ENCODE measurements at places on chromosomes 5 and 9. TPM values are rescaled to one million over a fixed set of nuclear protein-coding genes. Genes with fewer than 3 reads are reported as not detected.

- H3K36me3 ChIP-seq, result no peaks in the 10 kb centered on the region
- no peaks in the 10 kb centered on the region for H3K27me3 ChIP-seq
These were observed 36.2 kb upstream of the ADAM19 start for GRCh38 chr5:157611571-157612476.

DNA sequence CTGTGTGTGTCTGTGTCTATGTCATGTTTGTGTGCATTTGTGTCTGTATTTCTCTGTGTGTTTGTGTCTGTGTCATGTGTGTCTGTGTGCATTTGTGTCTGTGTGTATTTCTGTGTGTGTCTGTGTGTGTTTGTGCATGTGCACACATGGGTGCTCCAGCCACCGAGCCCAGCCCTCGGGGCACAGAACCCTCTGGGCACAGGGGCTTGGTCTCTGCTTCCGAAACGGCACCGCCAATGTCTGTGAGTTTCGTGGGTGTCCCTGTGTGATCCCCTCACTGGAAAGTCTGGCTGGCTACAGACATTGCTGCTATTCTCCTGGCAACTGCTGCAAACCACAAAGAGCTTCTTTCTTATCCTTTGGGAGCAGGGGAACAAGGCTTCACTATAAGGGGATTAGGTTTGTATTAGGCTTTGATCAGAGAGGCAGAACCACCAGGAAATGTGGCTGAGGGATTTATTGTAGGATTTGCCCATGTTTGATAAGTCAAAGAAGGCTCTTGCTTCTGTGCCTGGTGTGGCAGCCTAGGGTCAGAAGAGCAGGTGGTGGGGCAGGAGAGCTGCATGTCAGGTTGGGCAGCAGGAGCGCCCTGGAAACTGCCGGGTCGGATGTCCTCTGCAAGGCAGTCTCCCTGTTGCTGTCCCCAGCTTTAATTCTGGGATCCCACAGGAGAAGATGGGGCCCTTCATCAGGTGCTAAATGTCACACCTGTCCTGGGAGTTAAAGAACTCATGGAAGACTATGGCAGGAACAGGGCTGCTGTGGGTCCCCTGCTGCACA is 39.6 kb upstream of the FCN1 start:
- H3K4me3 ChIP-seq, result no peak overlapping the region
- peaks cover 1% of the 10 kb centered on the region for H3K36me3 ChIP-seq
- no peaks in the 10 kb centered on the region for H3K27me3 ChIP-seq
- no peak overlapping the region for H3K27ac ChIP-seq
- H3K4me1 ChIP-seq, result no peaks in the 10 kb centered on the region

- H3K4me3 ChIP-seq, result no peak overlapping the region
- no peaks in the 10 kb centered on the region for H3K27me3 ChIP-seq
- peak overlapping the region; percentile 57 for H3K27ac ChIP-seq
- no peak for DNase-seq
- H3K36me3 ChIP-seq, result no peaks in the 10 kb centered on the region
- H3K4me1 ChIP-seq, result peaks cover 4% of the 10 kb centered on the region
These were observed 16.3 kb upstream of the NPR2 start for GRCh38 chr9:35774907-35775635.

DNA sequence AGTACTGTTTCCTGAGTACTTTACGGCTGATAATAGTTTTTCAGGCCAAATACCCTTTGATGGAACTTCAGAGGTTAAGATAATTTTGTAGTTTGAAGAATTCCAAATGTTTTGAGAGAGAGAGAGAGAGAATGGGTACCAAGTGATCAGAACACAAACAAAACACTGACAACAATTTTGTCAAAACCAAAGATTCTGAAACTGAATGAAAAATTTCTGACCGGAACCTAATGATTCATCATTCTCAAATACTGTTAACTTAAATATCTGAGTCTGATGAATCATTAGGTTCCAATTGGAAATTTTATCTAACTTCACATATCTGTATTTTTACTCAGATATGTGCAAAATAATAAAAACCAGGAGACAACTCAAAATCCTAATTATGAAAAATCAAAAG is 4.0 kb downstream of the LMBRD2 start:
- no peak overlapping the region for H3K27ac ChIP-seq
- H3K36me3 ChIP-seq, result no peaks in the 10 kb centered on the region
- no peak for DNase-seq
- H3K4me3 ChIP-seq, result no peak overlapping the region

DNA sequence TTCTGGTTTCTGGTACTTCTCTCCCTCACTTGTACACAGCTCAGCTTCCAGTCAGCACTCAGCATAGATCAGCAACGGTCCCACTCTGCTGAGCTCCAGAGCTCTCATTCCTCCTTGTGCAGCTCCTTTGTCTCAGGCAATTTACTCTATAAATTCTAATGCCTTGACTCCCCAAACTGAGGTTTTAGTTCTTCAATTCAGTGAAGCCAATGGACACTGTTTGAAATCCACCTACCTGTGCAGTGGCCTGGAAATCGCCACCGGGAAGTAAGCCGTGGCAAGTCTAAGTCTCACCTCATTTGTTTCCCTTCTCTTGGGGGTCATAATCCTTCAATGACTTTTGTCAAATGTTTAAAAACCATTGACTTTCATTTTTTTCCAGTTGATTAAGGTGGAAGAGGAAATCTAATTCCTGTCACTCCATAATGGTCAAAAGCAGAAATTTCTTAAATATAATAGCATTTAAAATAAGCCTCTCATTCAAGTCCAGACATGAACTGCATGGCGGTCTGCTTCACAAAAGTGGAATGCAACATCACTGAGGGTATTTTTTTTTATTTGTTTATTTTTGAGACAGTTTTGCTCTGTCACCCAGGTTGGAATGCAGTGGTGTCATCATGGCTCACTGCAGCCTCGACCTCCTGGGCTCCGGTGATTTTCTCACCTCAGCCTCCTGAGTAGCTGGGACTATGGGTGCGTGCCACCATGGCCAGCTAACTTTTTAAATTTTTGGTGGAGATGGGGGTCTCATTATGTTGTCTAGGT is 79.6 kb downstream of the C7 start:
- no peak overlapping the region for H3K27ac ChIP-seq
- H3K4me3 ChIP-seq, result no peak overlapping the region
- no peaks in the 10 kb centered on the region for H3K36me3 ChIP-seq
- H3K4me1 ChIP-seq, result no peaks in the 10 kb centered on the region
- no peaks in the 10 kb centered on the region for H3K27me3 ChIP-seq

DNA sequence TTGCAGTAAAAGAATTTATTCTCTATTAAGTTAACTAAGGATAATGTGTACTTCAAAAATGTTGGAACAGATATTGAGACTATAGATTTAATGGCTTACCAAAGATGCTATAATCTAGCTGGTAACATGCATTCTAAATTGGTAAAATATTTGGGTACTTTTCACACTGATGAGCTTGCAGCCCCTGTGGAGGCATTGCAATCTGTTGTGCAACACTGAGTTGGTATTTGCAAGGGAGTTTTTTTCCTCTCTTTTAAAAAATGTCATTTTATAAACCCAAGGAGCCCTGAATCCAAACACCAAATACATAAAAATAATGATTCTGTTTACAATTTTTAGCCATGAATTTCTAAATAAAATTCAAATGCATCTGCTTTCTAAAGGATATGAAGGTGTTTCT is 944.8 kb downstream of the DTWD2 start:
- H3K27me3 ChIP-seq, result no peaks in the 10 kb centered on the region
- H3K4me1 ChIP-seq, result no peaks in the 10 kb centered on the region
- no peak overlapping the region for H3K4me3 ChIP-seq
- H3K27ac ChIP-seq, result no peak overlapping the region

DNA sequence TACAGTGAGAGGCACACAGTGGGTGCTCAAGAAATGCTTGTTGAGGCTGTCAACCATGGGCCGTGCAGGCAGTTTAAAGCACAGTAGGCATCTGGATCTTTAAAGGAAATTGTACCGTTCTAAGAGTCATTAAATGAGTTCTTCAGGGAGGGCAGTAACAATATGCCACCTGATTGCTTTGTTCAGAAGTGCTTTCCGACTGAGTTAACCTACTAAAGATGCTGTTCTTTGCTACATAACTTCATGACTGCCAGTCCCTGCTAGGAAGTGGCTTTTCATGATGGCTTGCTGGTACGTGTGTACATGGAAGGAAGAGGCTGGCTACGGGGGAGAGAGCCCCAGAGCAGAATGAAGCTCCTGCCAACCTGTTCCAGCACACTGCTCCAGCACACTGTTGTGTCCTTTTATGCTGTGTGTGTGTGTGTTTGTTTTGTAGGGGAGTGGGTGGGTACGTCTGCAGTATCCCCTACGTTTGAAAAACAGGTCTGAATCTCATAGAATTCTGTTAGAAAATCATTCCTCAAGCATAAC is 41.9 kb upstream of the PPP2R2B start:
- H3K27me3 ChIP-seq, result no peaks in the 10 kb centered on the region
- no peak overlapping the region for H3K4me3 ChIP-seq
- no peaks in the 10 kb centered on the region for H3K4me1 ChIP-seq
- no peak overlapping the region for H3K27ac ChIP-seq

DNA sequence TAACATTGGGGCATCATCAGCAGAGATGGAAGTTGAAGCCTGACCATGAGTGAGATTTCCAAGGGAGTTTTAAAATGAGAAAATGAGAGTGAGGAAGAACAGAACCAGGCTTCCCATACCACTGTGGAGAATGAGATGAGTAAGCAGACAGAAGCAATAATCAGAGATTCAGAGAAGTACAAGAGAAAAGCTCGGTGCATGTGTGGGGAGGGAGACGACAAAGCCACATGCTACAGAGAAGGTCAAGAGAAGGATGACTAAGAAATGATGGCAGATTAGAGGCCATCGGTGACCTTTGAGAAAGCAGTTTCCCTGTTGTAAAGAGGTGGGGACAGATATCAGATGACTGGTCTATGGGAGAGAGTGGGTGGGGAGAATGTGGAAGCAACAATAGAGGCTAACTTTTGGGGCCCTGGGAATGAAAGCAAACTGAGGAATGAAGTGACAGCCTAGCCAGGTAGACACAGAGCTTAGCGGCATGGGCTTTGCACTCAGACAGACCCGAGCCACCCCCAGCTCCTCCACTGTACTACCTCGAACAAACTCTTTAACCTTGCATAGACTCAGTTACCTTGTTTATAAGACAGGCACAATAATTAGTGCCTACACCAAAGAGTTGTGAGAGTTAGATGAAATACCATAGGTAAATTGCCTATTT is 207.7 kb downstream of the PIK3R1 start:
- no peaks in the 10 kb centered on the region for H3K36me3 ChIP-seq
- DNase-seq, result no peak
- H3K27ac ChIP-seq, result no peak overlapping the region
- H3K27me3 ChIP-seq, result no peaks in the 10 kb centered on the region
- no peaks in the 10 kb centered on the region for H3K4me1 ChIP-seq

DNA sequence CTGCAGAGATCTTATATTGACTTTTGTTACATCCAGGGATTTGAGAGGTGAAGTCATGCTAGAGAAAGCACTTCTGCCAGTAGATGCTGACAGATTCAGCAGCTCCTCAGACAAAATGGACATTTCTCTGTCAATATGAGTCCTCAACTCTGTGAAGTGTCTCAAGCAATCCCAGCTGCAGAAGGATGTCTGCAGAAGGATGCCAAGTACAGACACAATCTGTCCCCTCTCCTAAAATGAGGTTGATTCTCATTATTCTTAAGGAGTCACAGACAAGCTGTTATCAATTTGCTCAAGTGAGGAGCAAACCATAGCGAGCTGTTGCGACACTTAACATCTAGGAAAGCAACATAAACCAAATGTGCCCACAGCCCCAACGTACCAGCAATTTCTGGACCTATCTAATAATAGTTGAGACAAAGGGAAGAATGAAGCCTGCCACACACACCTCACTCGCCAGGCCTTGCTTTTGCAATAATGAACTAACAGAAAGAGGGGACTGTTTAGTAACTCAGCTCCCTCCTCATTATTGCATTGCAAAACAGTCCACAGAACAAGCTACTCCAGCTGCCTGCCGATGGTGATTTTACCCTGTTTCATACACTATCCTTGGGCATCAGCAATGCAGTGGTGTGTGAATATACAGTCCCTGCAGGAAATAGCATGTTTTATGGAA is 364.2 kb upstream of the PDE4D start:
- no peaks in the 10 kb centered on the region for H3K36me3 ChIP-seq
- no peaks in the 10 kb centered on the region for H3K27me3 ChIP-seq
- H3K4me3 ChIP-seq, result no peak overlapping the region
- no peak for DNase-seq

GRCh38 chr5:180605554-180606214 is 14.4 kb upstream of the SCGB3A1 start:
- no peaks in the 10 kb centered on the region for H3K36me3 ChIP-seq
- no peak overlapping the region for H3K27ac ChIP-seq
- no peaks in the 10 kb centered on the region for H3K4me1 ChIP-seq
- peak; percentile 68 for DNase-seq
- H3K27me3 ChIP-seq, result no peaks in the 10 kb centered on the region

GRCh38 chr9:86201474-86202337 is 57.8 kb downstream of the C9orf153 start:
- no peaks in the 10 kb centered on the region for H3K27me3 ChIP-seq
- no peaks in the 10 kb centered on the region for H3K4me1 ChIP-seq
- DNase-seq, result no peak
- no peak overlapping the region for H3K27ac ChIP-seq
- H3K4me3 ChIP-seq, result no peak overlapping the region

The SAP30L gene
- total RNA-seq, result 25.0 TPM

The SUSD3 gene
- total RNA-seq, result 9.0 TPM

The IFNA7 gene
- not detected for total RNA-seq

The LECT2 gene
- total RNA-seq, result not detected

The ANKS6 gene
- total RNA-seq, result 44.5 TPM

The KIF4B gene
- 0.07 TPM for total RNA-seq

The TAF11L10 gene
- total RNA-seq, result not detected

The C5orf22 gene
- 33.5 TPM for total RNA-seq

The SAXO1 gene
- 0.09 TPM for total RNA-seq
